H9 (cell line): ENCODE measurements at places on chromosomes 7 and 10. TPM values are rescaled to one million over a fixed set of nuclear protein-coding genes. Genes with fewer than 3 reads are reported as not detected.

DNA sequence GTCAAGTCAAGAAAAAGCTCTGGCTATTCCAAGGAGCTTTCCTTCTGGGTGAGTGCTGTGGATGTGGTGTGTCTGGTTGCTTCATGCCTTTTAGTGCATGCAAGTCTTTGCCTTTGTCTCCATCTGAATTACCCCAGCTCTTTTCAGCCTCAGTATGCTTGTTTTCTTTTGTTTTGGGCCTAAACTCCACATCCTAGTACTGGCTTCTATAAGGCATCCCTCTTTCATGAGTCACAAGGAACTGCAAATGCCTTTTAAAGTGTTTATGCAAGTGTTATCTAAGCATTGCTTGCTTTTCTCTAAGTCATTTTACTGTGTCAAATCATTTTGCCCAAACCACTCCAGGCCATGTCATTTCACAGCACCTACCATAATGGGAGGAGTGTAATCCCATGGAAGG lies 132.1 kb downstream of the PLCE1 start:
- no peaks in the 10 kb centered on the region for H3K4me1 ChIP-seq
- H3K36me3 ChIP-seq, result no peaks in the 10 kb centered on the region
- H3K27ac ChIP-seq, result no peak overlapping the region
- DNase-seq, result no peak
- no peaks in the 10 kb centered on the region for H3K27me3 ChIP-seq

DNA sequence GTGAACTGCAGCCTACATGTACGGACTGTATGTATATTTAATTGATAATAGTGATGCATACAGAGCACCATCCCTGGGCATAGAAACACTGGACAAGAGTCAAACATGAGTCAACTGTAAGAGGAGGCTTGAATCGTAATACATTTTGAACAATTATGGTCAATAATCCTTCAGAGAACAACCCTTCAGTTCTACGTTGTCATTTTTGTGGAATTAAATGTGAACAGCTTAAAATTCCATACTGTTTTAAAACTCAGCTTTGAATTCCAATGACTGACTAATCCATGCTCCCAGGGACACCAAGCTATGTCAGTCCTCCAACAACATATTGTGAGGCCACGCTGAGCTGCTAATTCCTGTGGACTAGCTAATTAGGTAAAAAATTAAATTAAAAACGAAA lies 41.5 kb upstream of the KMT2E start:
- no peak overlapping the region for H3K27ac ChIP-seq
- H3K27me3 ChIP-seq, result no peaks in the 10 kb centered on the region
- no peak overlapping the region for H3K4me3 ChIP-seq

- H3K27ac ChIP-seq, result no peak overlapping the region
- H3K4me1 ChIP-seq, result peaks cover 2% of the 10 kb centered on the region
- no peaks in the 10 kb centered on the region for H3K27me3 ChIP-seq
- no peak overlapping the region for H3K4me3 ChIP-seq
Measured at GRCh38 chr10:77944519-77944918, 18.0 kb upstream of the DLG5 start.

- H3K4me1 ChIP-seq, result no peaks in the 10 kb centered on the region
- no peaks in the 10 kb centered on the region for H3K36me3 ChIP-seq
- no peak overlapping the region for H3K27ac ChIP-seq
Measured at GRCh38 chr10:87578160-87578841, 73.6 kb downstream of the MINPP1 start.

GRCh38 chr10:77513781-77514331 lies 123.8 kb downstream of the KCNMA1 start:
- no peak overlapping the region for H3K4me3 ChIP-seq
- peak; percentile 58 for DNase-seq
- no peaks in the 10 kb centered on the region for H3K36me3 ChIP-seq

DNA sequence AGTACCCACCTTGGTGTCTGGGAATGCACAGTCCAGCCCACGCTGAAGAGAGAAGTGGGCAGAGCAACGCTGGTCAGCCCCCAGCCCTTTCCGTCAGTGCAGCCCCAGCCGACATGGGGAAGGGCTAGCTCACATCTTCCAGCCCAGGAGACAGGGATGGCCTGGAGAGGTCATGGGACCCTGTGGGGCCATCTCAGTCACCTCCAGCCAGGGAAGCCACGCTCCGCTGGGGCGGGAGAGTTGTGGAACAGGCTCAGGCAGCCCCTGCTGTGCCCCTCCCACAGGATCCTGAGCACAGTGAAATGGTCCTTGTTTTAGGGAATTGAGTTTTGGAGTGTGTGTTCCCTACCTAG lies 85.1 kb downstream of the PAXIP1 start:
- H3K4me1 ChIP-seq, result no peaks in the 10 kb centered on the region
- no peak overlapping the region for H3K27ac ChIP-seq
- no peaks in the 10 kb centered on the region for H3K27me3 ChIP-seq
- no peak for DNase-seq
- no peak overlapping the region for H3K4me3 ChIP-seq

GRCh38 chr10:101397140-101397539 lies 43.2 kb downstream of the BTRC start:
- no peak overlapping the region for H3K4me3 ChIP-seq
- DNase-seq, result no peak
- H3K27ac ChIP-seq, result no peak overlapping the region
- H3K27me3 ChIP-seq, result no peaks in the 10 kb centered on the region
- no peaks in the 10 kb centered on the region for H3K4me1 ChIP-seq

DNA sequence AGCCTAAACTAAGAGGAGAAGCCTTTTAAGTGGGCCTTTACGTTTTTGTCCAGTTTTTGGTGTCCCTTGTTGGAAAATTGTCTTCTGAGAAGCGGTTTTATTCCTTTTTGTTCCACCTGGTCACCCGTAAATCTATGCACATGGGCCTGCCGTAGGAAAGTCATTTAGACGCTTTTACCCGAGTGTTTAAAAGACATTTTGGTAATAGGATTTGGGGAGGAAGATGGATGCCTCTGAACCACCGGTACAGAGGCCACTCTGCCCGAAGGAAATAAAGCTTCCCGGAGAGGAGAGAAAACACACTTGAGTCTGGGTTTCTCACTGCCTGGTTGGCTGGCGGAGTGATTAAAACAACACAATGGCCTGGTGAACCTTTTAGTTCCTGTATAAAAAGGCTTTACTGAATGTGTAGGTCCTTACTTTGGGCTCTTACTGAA lies 760 bp downstream of the THNSL1 start:
- peak overlapping the region; percentile 59 for H3K27ac ChIP-seq
- peak overlapping the region; percentile 79 for H3K4me3 ChIP-seq
- DNase-seq, result no peak
- H3K36me3 ChIP-seq, result no peaks in the 10 kb centered on the region; the same call in 2 of the 3 replicates
- H3K27me3 ChIP-seq, result no peaks in the 10 kb centered on the region
- H3K4me1 ChIP-seq, result no peaks in the 10 kb centered on the region

- H3K27me3 ChIP-seq, result no peaks in the 10 kb centered on the region
- H3K4me3 ChIP-seq, result no peak overlapping the region
- H3K27ac ChIP-seq, result no peak overlapping the region
- DNase-seq, result no peak
- peaks cover 3% of the 10 kb centered on the region; the same call in 1 of the 2 replicates for H3K4me1 ChIP-seq
Measured at GRCh38 chr10:99456207-99456930, 25.9 kb upstream of the GOT1 start.

DNA sequence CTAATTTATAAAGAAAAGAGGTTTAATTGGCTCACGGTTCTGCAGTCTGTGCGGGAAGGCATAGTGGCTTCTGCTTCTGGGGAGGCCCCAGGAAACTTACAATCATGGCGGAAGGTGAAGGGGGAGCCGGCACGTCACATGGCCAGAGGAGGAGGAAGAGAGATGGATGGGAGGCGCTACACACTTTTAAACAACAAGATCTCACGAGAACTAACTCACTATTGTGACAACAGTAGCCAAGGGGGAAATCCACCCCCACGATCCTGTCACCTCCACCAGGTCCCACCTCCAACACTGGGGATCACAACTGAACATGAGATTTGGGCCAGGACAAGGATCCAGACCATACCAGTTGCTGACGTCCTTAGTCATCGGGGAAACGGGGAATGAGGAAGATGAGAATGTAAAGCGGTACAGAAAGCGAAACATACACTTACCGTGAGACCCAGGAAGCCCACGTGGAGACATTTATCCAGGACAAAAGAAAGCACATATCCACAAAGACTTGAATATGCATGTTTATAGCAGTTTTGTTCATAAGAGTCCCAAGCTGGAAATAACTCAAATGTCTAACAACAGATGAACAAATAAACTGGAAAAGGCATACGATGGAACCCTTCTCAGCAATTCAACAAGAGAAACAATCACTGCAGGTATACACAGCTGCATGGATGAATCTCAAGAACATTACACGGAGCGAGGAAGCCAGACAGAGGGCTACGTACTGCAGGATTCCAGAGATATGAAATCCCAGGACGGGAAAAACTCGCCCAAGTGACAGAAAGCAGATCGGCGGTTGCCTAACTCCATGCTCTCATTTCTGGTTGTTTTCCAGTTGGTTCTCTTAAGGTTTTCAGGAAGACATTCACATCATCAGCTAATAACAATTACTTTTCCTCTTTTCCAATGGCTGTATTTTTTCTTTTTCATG lies 26.2 kb upstream of the INPP5A start:
- no peak overlapping the region for H3K27ac ChIP-seq
- no peaks in the 10 kb centered on the region for H3K27me3 ChIP-seq
- peaks cover 2% of the 10 kb centered on the region; the same call in 1 of the 2 replicates for H3K4me1 ChIP-seq

GRCh38 chr10:86862786-86863483 lies 94.5 kb downstream of the MMRN2 start:
- H3K36me3 ChIP-seq, result peaks cover 13% of the 10 kb centered on the region; the same call in 2 of the 3 replicates
- H3K4me3 ChIP-seq, result no peak overlapping the region
- no peaks in the 10 kb centered on the region for H3K27me3 ChIP-seq

- DNase-seq, result peak; percentile 46
- no peak overlapping the region for H3K27ac ChIP-seq
- no peak overlapping the region for H3K4me3 ChIP-seq
- H3K27me3 ChIP-seq, result no peaks in the 10 kb centered on the region
Measured at GRCh38 chr7:30907527-30908267, 4.0 kb upstream of the AQP1 start.

GRCh38 chr7:30428246-30429155 lies 50.1 kb downstream of the NOD1 start:
- DNase-seq, result peak; percentile 3
- H3K27me3 ChIP-seq, result no peaks in the 10 kb centered on the region
- H3K36me3 ChIP-seq, result peaks cover 5% of the 10 kb centered on the region
- no peak overlapping the region for H3K27ac ChIP-seq
- peaks cover 2% of the 10 kb centered on the region; the same call in 1 of the 2 replicates for H3K4me1 ChIP-seq

- no peaks in the 10 kb centered on the region for H3K4me1 ChIP-seq
- H3K4me3 ChIP-seq, result no peak overlapping the region
- H3K36me3 ChIP-seq, result no peaks in the 10 kb centered on the region
- no peak for DNase-seq
Measured at GRCh38 chr10:49389361-49389933, 6.4 kb downstream of the DRGX start.

- H3K36me3 ChIP-seq, result no peaks in the 10 kb centered on the region
- peaks cover 8% of the 10 kb centered on the region for H3K4me1 ChIP-seq
- no peaks in the 10 kb centered on the region for H3K27me3 ChIP-seq
- H3K27ac ChIP-seq, result no peak overlapping the region
- no peak for DNase-seq
Measured at GRCh38 chr7:112020800-112021199, 185.4 kb downstream of the DOCK4 start.

GRCh38 chr10:6665847-6666246 lies 85.8 kb upstream of the PRKCQ start:
- H3K36me3 ChIP-seq, result no peaks in the 10 kb centered on the region
- H3K4me1 ChIP-seq, result no peaks in the 10 kb centered on the region
- H3K27me3 ChIP-seq, result no peaks in the 10 kb centered on the region

GRCh38 chr7:104185346-104185745 lies 22.5 kb downstream of the ORC5 start:
- H3K4me1 ChIP-seq, result no peaks in the 10 kb centered on the region
- peaks cover 72% of the 10 kb centered on the region for H3K36me3 ChIP-seq
- H3K27ac ChIP-seq, result no peak overlapping the region

The ADO gene
- total RNA-seq, result 30.5 and 31.6 TPM in 2 replicates

The SEC23IP gene
- total RNA-seq, result 91.9 and 93.0 TPM in 2 replicates

The WEE2 gene
- total RNA-seq, result not detected in 2 replicates

The SEMA3D gene
- 5.4 and 5.6 TPM in 2 replicates for total RNA-seq

The PAPSS2 gene
- 24.0 and 24.5 TPM in 2 replicates for total RNA-seq

The CYP2C18 gene
- 0.09 TPM in 1 of 2 replicates, not detected in the other for total RNA-seq

The HKDC1 gene
- 0.31 TPM in 1 of 2 replicates, not detected in the other for total RNA-seq

The MRLN gene
- total RNA-seq, result not detected in 2 replicates

The GPER1 gene
- 0.22 TPM in 1 of 2 replicates, not detected in the other for total RNA-seq

The CYP2W1 gene
- total RNA-seq, result not detected in 2 replicates

The SPRN gene
- total RNA-seq, result 0.42 TPM in 2 replicates

The CYP26C1 gene
- total RNA-seq, result 0.42 and 0.79 TPM in 2 replicates

The FAM131B gene
- 17.3 and 18.5 TPM in 2 replicates for total RNA-seq

The POP7 gene
- 96.7 and 96.9 TPM in 2 replicates for total RNA-seq

The PRSS1 gene
- total RNA-seq, result not detected in 2 replicates

The VENTX gene
- 10.9 and 11.1 TPM in 2 replicates for total RNA-seq

The PRKAR2B gene
- 15.2 and 16.6 TPM in 2 replicates for total RNA-seq
